HTR-8/SVneo (cell line): ENCODE measurements at places on chromosomes 7 and 10.
A peak's percentile ranks its signal among the peaks of the same experiment; 100 is the strongest.

GRCh38 chr7:106177300-106177690 lies 65.2 kb upstream of the SYPL1 start:
- no peak for DNase-seq

DNA sequence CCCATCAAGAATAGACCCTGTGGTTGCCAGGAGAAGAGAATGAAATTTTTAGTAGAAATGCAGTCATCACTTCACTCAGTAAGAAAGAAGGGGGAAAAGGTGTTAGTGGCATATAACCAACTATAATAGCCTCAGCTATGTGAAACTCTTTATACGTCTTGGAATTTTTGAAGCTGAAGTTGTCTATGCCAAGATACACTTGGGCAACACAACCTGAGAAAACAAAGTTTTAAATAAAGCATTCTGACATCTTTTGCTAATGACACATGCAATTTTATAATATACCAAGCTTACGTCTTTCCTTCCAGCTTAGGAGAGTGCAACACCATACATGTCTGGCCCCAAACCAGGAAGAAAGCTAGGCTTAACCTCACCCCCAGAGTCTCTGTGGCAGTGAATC lies 40.8 kb upstream of the ZNF438 start:
- no peak for DNase-seq

GRCh38 chr7:114242992-114243507 lies 171.6 kb upstream of the FOXP2 start:
- no peak for DNase-seq

GRCh38 chr10:102579328-102579727 lies 65.0 kb upstream of the TRIM8 start:
- DNase-seq = no peak

DNA sequence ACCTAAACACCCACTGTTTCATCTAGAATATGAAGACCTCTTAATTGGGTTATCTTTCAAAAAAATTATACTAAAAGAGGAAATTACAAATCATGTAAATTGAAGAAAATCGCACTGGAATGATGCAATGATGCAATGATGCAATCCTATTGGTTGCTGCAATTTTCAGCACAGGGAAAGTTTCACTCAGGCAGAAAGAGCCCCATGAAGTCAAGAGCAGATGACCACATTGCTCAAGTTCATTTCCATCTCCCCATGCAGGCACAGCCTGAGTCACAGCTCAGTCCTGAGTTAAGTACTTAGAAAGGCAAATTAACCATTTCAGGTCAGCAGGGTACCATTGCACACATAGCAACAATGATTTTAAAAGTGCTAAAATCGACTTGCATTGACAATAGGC lies 180.3 kb upstream of the MYO3A start:
- no peak for DNase-seq

DNA sequence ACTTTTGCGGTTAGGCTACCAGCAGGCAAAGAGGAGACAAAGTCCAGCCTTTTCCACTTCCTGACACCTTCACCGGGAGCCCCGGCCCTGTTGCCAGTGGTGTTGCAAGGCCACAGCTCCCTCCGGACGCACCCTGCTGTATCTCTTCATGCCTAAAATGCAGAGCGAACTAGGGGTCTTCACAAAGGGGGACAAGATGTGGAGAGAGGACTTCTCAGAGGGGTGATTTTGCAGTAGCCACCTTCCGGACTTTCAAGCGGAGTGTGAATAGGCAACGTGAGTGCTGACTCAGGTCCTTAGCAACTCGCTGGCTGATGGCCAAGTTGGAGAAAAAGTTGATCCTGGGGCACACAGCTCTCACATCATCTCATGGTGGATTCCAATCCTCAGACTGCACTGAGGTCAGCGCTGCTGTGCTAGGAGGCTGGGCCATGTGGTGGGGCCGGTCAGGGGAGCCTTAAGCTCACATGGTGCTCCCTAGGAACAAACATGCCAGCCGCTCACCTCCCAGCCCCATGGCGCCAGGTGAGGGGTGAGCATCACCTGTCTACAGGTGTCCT lies 166.3 kb downstream of the LCOR start:
- DNase-seq = peak; percentile 36

GRCh38 chr10:92450896-92451295 lies 123.0 kb downstream of the IDE start:
- DNase-seq = no peak

DNA sequence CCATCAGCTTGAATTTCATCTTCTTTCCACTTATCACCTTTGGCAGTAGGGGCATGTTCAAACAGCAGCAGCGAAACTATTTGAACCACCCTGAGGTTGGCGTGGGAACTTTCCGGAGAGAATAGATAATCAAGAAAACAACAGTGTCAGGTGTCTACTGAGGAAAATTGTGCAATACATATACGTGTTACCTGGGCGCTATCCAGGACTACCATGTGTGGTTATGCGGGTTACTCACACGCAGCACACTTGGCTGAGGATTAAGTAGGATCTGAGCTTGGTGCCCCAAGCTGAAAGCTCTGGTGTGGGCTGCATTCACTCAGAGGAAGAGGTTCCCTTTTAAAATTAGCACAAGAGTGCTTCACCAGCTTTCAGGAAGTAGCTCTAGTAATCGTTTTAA lies 8.8 kb upstream of the ABI1 start:
- DNase-seq = no peak
